Left lung (tissue), 14 donors: ENCODE measurements at places on chromosomes 5 and 9.

- H3K4me1 ChIP-seq: no peaks in the 10 kb centered on the region
- no peak overlapping the region for H3K4me3 ChIP-seq
- no peaks in the 10 kb centered on the region for H3K27me3 ChIP-seq
- H3K36me3 ChIP-seq: peaks cover 97% of the 10 kb centered on the region
- H3K27ac ChIP-seq: no peak overlapping the region
Observed at GRCh38 chr9:89340332-89340731, 22.0 kb downstream of the SECISBP2 start.

DNA sequence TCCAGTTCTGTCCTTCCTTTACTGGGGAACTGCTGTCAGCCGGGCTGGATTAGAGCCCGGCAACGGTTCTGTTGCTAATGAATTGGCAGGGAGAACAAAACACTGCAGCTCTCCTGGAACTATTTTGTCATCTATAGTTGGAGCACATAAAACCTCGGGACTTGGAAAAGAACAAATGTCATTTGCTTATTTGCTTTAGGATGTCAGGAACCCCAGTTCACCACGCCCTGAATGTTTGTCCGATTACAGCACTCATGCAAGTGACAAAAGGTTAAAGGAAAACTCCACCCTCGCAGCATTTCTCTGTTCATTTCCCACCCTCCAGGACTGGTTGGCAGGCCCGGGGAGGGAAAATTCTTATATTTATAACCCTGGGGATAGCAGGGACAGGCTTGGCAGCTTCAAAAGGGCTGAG, 66.4 kb upstream of the PLPP1 start:
- H3K27me3 ChIP-seq: no peaks in the 10 kb centered on the region
- DNase-seq: peak; percentile 69
- peaks cover 38% of the 10 kb centered on the region for H3K4me1 ChIP-seq
- no peaks in the 10 kb centered on the region for H3K36me3 ChIP-seq
- peak overlapping the region; percentile 87 for H3K27ac ChIP-seq

DNA sequence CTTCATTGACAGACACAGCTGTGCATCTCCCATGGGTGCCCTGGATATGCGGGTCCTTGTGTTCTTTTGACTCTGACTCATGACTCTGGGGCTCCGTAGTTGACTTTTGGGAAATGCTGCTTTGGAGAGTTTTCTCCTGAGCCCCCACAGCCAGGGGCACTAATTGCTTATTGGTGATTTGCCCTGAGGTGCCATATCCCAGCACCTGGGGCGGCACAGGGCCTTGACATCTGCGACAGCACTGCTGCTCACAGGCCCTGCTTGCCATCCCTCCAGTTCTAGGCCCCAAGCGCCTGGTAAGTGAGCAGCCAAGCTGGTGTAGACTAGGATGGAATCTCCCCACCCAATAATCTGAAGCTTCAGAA, 75.1 kb downstream of the AMBP start:
- H3K27me3 ChIP-seq: no peaks in the 10 kb centered on the region
- no peaks in the 10 kb centered on the region for H3K36me3 ChIP-seq
- no peak overlapping the region for H3K4me3 ChIP-seq
- H3K4me1 ChIP-seq: peaks cover 6% of the 10 kb centered on the region
- DNase-seq: no peak

DNA sequence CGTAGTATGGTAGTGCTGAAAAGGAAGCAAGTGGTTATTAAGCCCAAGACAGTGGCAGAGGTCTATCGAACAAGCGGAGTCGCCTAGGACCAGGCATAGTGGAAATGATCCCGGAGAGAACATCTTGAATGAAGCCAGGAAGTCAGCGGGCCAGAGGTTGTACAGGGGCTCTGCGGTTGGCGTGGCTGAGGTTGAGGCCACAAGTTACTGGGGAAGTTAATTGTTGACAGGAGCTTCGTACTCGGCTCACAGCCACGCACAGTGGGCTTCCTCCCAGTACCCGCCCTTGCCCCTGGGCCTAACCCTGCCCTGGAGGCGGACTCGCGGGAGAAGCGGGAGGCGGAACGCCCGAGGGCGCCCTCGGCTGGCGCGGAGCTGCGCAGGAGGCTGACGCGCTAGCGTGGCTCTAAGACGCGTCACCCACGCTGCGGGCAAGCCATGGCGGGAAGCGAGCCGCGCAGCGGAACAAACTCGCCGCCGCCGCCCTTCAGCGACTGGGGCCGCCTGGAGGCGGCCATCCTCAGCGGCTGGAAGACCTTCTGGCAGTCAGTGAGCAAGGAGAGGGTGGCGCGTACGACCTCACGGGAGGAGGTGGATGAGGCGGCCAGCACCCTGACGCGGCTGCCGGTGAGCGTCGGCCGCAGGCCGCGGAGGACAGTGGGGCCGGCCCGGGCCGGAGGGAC, at the start of gene FBXO4:
FBXO4 (plus strand) TSS at position 410 of the 683 bp plus-strand sequence; CDS start at position 439, 29 bp downstream.
- H3K27ac ChIP-seq: peak within 1 kb of the TSS; percentile 96
- H3K4me1 ChIP-seq: peaks cover 17% of the 10 kb centered on the region
- H3K27me3 ChIP-seq: no peaks in the 10 kb centered on the region

DNA sequence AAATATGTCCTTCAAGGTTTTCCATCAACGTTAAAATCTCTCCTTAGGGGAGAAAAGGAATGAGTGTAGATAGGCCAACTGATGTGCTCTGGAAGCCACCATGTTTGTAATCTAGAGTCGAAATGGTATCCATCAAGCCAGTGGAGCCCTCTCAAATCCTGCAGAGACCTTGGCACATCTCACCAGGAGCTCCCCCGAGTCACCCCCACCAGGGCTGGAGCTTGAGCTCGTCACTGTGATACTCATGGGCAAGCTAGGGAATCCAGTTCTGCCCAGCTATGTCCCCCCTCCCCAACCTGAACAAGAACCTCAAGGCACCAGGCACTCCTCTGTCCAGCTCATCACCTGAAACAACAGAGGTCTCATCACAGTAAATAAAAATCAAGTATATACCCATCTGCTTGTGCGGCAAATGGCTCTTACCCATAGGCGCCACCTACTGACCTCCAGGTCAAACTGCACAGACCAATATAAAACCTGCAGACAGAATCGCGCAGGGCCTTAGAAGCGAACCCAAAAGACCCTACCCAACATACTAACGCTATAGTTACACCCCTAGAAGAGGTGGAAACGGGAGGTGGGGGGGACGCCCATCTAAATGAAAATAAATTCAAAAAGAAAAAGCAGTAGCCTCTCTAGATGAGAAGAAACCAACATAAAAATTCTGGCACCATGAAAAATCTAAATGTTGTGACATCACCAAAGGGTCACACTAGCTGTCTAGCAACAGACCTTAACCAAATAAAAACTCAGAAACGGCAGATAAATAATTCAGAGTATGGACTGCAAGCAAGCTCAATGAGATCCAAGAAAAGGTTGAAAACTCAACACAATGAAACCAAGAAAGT, 75.0 kb downstream of the TTC39B start:
- no peak for DNase-seq
- H3K4me3 ChIP-seq: no peak overlapping the region
- no peaks in the 10 kb centered on the region for H3K36me3 ChIP-seq
- H3K27ac ChIP-seq: no peak overlapping the region

DNA sequence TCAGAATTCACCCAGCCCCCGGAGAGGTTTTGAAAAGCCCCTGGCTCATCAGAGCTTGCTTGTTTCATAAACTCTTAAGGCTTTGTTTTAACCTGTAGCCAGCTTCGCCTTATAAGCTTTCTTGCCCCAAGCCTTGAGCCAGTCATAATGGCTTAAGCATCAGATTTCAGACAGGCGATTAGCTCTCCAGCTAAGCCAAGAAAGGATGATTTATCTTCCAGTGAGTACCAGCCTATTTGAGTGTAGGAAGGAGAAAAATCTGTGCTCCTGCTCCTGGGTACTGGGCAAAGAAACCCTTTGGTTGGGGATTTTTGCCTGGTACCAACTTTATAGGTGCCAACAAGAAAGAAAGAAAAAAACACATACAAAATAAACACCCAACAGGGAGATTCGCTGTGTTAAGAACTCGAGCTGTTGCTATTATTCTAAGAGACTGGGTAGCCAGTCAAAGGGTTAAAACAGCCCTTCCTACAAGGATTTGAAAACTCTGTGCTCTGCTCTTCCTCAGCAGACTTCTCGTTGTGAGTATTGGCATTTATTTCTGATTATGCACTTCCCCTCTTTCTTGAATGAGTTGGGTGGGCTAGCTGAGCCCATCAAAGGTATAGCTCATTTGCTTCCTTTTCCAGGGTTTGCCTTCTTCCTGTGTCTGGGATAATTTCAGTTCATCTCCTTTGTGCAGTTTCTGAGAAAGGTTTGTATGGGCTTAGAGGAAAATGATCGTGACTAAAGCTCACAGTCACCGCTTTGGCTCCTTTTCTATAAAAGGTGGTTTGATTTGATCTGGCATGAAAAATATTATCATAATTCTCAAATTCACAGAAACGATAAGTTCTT, 157.2 kb upstream of the DMRT1 start:
- DNase-seq: no peak
- peak overlapping the region; percentile 41 for H3K27ac ChIP-seq
- H3K27me3 ChIP-seq: no peaks in the 10 kb centered on the region
- no peaks in the 10 kb centered on the region for H3K4me1 ChIP-seq

DNA sequence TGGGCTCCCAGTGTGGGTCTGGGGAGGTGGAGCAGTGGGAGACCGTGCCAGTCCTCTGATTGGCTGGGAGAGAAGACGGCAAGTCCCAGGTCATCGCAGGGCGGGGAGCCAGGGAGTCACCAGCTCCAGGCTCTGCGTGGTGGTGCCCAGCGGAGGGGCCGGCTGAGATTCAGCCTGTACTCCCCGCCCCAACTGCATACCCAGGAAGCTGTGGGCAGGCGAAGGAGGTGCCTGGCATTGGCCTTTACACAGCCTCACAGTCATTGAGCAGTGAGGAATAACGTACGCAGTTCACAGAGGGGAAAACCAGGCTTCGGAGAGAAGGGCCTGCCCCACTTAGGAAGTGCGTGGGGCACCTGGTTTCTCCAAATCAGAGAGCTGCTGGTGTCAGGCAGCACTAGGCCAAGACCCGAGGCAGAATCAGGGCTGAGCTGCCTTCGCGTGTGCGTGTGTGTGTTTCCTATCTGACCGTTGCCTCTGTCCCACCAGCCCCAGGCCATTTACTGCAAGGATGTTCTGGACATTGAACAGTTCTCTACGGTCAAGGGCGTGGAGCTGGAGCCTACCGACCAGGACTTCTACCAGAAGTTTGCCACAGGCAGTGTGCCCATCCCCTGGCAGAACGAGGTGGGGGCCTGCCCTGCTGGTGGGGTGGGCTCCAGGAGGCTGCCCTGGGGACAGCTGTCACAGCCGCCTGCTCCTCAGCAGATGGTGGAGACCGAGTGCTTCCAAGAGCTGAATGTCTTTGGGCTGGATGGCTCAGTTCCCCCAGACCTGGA, 6.2 kb upstream of the PRR7 start:
- H3K4me3 ChIP-seq: no peak overlapping the region
- H3K27ac ChIP-seq: no peak overlapping the region
- H3K4me1 ChIP-seq: no peaks in the 10 kb centered on the region
- no peak for DNase-seq

DNA sequence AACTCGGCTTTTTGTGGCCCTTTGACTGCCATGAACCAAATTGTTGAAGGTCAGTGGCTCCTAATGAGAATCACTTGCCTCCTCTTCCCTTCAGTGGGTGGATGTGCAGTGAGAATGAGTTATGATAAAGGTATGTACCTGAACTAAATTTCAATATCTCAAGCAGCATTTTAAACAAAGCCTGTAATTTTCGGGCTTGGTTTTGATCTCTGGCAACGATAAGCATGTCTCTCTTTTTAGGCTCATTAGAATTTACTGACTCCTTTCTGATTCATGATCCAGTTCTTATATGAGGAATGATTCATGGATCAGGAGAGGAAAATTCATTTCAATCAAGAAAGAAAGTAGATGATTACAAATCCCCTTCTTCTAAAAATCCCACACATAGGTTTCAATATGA, 305.5 kb downstream of the ARRDC3 start:
- no peaks in the 10 kb centered on the region for H3K27me3 ChIP-seq
- H3K4me3 ChIP-seq: no peak overlapping the region
- DNase-seq: no peak
- H3K27ac ChIP-seq: no peak overlapping the region
- H3K36me3 ChIP-seq: no peaks in the 10 kb centered on the region

DNA sequence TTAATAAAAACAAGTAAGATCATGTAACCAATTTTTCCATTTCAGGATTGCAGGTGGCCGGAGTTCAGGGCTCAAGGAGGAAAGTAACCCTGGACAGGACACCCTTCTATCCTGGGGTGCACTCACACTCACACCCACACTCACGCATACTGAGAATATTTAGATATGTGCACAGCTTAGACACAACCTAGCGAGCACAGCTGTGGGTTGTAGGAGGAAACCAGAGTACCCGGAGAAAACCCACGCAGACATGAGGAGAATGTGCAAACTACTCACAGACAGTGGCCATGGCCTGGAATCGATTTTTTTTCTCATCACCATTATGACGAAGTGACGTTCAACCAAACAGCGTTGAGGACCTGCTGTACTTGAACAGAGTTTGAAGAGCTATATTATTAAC, 4.5 kb upstream of the EFNA5 start:
- no peak overlapping the region for H3K4me3 ChIP-seq
- H3K27me3 ChIP-seq: peaks cover 76% of the 10 kb centered on the region
- H3K36me3 ChIP-seq: no peaks in the 10 kb centered on the region
- H3K4me1 ChIP-seq: peaks cover 34% of the 10 kb centered on the region

DNA sequence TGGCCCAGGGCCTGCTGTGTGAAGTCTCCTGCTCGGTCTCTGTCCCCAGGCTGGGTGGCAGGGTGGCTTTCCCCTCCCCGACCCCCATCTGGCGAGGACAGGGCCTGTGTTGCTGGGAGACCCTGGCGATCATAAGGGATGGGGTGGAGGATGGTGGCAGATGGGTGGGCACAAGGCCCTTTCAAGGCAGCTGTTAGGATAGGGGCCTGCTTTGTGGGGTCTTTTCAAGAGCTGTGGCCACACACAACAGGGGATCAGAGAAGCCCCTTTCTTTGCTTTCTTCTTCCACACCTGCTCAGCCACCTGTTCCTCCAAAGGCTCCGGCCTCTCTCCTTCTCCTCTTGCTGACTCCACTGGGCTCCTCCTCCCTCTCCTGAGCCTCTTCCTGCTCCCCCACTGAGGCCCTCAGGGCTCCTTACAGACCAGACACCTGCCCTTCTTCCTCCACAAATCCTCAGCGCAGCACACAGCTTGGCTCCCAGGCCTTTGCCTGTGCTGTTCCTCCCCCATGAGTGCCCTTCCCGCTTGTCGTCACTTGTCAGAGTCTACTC, 15.0 kb upstream of the NEURL1B start:
- H3K27me3 ChIP-seq: no peaks in the 10 kb centered on the region

GRCh38 chr9:34318163-34318790, 10.8 kb downstream of the KIF24 start:
- no peaks in the 10 kb centered on the region for H3K4me1 ChIP-seq
- no peak overlapping the region for H3K4me3 ChIP-seq
- no peaks in the 10 kb centered on the region for H3K27me3 ChIP-seq
- no peak for DNase-seq

GRCh38 chr5:132759114-132760048, 12.2 kb downstream of the CCNI2 start:
- no peak overlapping the region for H3K27ac ChIP-seq
- H3K4me3 ChIP-seq: no peak overlapping the region
- no peak for DNase-seq
- peaks cover 68% of the 10 kb centered on the region for H3K36me3 ChIP-seq
- H3K27me3 ChIP-seq: no peaks in the 10 kb centered on the region

GRCh38 chr5:156329171-156329611, 2.2 kb downstream of the SGCD start:
- no peak overlapping the region for H3K27ac ChIP-seq
- H3K4me1 ChIP-seq: no peaks in the 10 kb centered on the region
- no peaks in the 10 kb centered on the region for H3K36me3 ChIP-seq
- no peaks in the 10 kb centered on the region for H3K27me3 ChIP-seq
- no peak overlapping the region for H3K4me3 ChIP-seq
- no peak for DNase-seq
